ENCODE measurements at places on chromosomes 2 and 18. TPM values are rescaled to one million over a fixed set of nuclear protein-coding genes. Genes with fewer than 3 reads are reported as not detected.

MEP1B gene
- total RNA-seq: 0.29 TPM

TEX51 gene
- total RNA-seq: not detected

RPRM gene
- total RNA-seq: not detected

GKN2 gene
- not detected for total RNA-seq

MAP3K19 gene
- not detected for total RNA-seq

SCN9A gene
- total RNA-seq: 0.21 TPM

FOXI3 gene
- total RNA-seq: not detected

CNDP1 gene
- total RNA-seq: 0.20 TPM

ZBTB7C gene
- 0.07 TPM for total RNA-seq

ADAM23 gene
- total RNA-seq: 16.4 TPM

GALR1 gene
- not detected for total RNA-seq

RAB27B gene
- total RNA-seq: 30.6 TPM

IL1A gene
- total RNA-seq: 0.44 TPM

Measured in T-helper 17 cell (primary cell).